ENCODE measurements at places on chromosomes 7 and 10. TPM values are rescaled to one million over a fixed set of nuclear protein-coding genes. Genes with fewer than 3 reads are reported as not detected.

DNA sequence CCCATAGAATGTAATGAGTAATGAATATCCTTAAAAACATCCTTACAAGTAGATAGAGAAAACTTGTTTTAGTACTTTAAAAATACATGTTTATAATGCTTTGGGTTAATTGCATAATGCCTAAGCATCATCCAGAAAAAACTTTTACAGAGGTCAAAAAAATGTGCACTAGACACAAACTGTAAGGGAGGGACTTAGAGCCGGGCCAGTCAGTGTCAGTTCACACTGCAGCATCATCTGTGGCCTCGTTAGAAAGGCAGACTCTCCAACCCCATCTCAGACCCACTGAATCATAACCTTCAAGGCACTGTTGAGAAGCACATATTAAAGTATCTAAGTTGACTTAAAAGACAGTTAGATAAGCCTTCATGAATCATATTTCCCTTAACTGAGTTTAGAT, 230.1 kb upstream of the PRPS1L1 start:
- H3K36me3 ChIP-seq = no peaks in the 10 kb centered on the region
- DNase-seq = peak; percentile 13
- H3K27ac ChIP-seq = no peak overlapping the region
- no peak overlapping the region for H3K4me3 ChIP-seq

GRCh38 chr10:129755158-129755591, 208.9 kb downstream of the EBF3 start:
- no peaks in the 10 kb centered on the region for H3K36me3 ChIP-seq
- no peak overlapping the region for H3K4me3 ChIP-seq
- H3K4me1 ChIP-seq = no peaks in the 10 kb centered on the region
- no peaks in the 10 kb centered on the region for H3K27me3 ChIP-seq
- no peak overlapping the region for H3K27ac ChIP-seq
- DNase-seq = no peak

GRCh38 chr7:115153769-115154477, 232.0 kb downstream of the MDFIC start:
- H3K36me3 ChIP-seq = no peaks in the 10 kb centered on the region
- no peak for DNase-seq
- no peak overlapping the region for H3K4me3 ChIP-seq

DNA sequence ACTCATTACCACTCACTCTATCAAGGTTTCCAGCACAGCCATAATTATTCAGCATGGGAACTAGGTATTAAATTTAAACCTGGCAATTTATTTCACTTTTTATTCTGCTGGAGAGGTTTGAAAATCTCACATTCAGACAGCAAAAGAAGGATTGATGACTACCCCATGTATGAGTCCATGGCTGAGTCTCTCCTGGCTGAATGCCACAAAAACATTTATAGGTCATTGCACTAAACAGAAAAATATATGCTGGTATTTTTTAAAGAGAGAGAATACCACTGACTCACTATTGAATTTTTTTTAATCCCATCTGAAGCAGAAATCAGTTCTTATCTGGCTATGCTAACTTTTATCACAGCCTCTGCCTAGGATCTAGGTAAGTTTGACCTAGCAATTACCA, 336.3 kb downstream of the PPP1R3A start:
- no peaks in the 10 kb centered on the region for H3K27me3 ChIP-seq
- DNase-seq = peak; percentile 37
- H3K36me3 ChIP-seq = no peaks in the 10 kb centered on the region
- H3K4me1 ChIP-seq = peaks cover 7% of the 10 kb centered on the region
- no peak overlapping the region for H3K27ac ChIP-seq
- no peak overlapping the region for H3K4me3 ChIP-seq

GRCh38 chr10:94549221-94549620, 3.6 kb downstream of the HELLS start:
- H3K27me3 ChIP-seq = no peaks in the 10 kb centered on the region
- H3K4me1 ChIP-seq = peaks cover 6% of the 10 kb centered on the region
- no peak for DNase-seq
- H3K27ac ChIP-seq = peak overlapping the region; percentile 38

DNA sequence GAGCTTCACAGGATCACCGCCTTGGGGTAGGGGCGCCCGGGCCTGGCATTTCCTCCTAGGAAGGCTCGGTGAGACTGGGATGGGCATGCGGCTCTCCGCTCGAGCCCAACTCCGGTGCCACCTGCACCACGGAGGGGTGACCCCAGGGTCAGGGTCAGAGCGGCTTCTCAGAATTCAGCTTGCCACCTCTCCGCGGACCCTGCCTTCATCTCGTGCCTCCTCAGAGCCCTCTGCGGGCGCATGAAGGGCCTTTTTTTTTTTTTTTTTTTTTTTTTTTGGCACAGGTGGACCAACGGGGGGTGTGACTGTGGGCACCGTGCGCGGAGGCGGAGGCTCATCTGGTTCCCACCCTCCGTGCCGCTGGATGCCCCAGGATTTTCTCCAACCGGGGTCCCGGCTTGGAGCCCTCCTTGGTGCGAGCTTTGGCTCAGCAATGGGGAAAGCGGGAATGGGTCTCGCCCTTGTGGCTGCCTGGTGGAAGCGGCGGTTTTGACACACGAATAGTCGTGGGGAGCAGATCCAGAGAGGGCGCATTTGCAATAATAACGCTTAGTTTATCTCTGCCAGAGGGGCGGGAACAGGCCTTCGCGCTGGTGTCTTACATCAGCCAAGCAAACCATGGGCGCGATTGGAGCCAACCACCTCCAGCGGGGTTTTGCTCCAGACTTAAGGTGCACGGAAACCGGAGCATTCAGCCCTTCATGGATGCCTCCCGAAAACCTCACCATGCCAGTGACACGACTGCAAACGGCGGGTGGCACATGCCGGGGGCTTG, 5.0 kb upstream of the TNRC18 start:
- H3K27me3 ChIP-seq = no peaks in the 10 kb centered on the region
- H3K36me3 ChIP-seq = peaks cover 35% of the 10 kb centered on the region
- H3K27ac ChIP-seq = peak overlapping the region; percentile 94
- H3K4me3 ChIP-seq = peak overlapping the region; percentile 98
- H3K4me1 ChIP-seq = peaks cover 21% of the 10 kb centered on the region

DNA sequence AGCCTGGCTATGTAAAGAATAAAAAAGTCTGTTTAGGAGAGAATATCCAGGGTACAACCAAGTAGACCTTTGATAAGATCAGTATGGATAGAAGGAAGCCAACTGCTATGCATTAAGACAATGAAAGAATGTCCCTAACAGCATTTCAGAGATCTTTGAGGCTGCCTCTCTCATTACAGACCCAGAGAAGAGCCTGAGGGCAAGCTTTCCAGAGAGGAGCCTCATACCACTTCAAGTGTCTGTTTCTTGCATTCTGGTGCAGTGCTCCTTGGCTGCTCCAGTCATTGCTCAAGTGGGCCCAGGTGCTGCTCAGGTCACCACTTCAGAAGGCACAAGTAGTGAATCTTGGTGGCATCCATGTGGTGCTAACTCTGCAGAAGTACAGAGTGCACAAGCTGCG, 514.0 kb downstream of the PLXDC2 start:
- no peaks in the 10 kb centered on the region for H3K36me3 ChIP-seq
- no peak overlapping the region for H3K27ac ChIP-seq
- DNase-seq = no peak
- H3K4me1 ChIP-seq = no peaks in the 10 kb centered on the region
- H3K27me3 ChIP-seq = no peaks in the 10 kb centered on the region

- no peaks in the 10 kb centered on the region for H3K4me1 ChIP-seq
- peaks cover 93% of the 10 kb centered on the region for H3K36me3 ChIP-seq
- DNase-seq = no peak
- no peak overlapping the region for H3K27ac ChIP-seq
Measured at GRCh38 chr7:99005776-99006175, 127.4 kb downstream of the TRRAP start.

DNA sequence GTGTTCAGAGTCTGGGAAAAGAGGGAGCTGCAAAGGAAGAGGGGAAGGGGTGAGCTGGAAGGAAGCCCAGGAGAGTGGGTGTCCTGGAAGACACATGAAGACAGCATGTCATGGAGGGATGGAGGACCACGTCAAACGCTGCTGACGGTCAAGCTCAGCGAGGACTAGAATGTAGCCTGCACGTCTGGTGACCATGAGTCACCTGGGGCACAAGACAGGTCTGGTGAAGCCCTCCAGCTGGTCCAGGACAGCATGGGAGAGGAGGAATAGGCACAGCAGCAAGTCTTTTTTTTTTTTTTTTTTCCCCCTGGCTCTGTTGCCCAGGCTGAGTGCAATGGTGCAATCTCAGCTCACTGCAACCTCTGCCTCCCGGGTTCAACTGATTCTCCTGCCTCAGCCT, 19.6 kb upstream of the AMZ1 start:
- no peaks in the 10 kb centered on the region for H3K36me3 ChIP-seq
- no peaks in the 10 kb centered on the region for H3K4me1 ChIP-seq
- H3K27me3 ChIP-seq = peaks cover 36% of the 10 kb centered on the region

DNA sequence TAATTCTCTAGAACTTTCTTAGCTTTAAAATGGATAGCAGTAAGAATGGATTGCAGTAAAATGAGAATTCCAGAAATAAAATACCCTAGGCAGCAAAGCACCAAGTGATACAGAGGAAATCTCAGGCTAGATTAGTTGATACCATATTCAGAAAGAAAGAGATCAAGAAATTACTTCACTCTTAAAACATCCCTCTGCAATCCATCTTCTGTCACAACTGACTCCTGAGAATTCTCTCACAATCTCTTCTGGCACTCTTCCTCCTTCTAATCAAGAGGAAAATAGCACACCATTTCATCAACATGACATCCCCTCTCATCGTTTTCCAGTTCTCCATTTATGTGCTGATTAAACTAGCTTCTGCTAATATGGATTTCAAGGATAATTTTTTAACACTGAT, 42.2 kb upstream of the LAMB1 start:
- no peaks in the 10 kb centered on the region for H3K27me3 ChIP-seq
- H3K27ac ChIP-seq = no peak overlapping the region

GRCh38 chr10:129939416-129940275, 24.4 kb downstream of the EBF3 start:
- no peak for DNase-seq
- no peaks in the 10 kb centered on the region for H3K4me1 ChIP-seq
- no peak overlapping the region for H3K4me3 ChIP-seq

DNA sequence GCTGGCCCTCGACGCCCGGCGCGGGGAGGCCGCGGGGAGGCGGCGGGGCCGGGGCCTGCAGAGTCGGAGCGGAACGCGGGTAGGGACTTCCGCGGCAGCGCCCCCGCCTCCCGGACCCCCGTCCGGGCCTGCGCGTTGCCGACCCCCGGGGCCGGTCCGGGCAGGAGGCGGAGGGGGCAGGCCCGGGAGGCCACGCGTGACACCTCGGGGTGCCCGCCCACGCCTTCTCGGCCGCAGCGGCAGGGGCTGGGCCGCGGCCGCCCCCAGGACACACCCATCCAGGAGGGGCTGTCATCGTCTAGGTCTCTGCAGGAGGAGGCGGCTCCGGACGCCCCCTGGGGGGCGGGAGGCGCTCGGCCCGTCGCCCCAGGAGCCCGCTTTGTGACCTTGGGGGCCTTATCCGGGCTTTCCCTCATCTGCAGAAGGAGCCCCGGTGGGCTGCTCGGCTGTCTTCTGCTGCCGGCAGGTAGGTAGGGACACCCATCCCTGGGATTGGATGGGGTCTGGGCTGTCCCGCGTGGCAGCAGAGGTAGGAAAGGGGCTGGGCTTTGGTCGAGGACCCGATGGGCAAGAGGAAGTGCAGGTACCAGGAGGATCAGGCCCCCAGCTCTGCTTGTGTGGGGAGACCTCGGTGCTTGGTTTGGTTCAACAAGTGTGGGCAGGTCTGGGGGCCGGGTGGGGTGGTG, 569 bp downstream of the ZNF316 start:
- peak overlapping the region; percentile 73 for H3K4me3 ChIP-seq
- H3K27me3 ChIP-seq = no peaks in the 10 kb centered on the region
- peak; percentile 21 for DNase-seq
- peak overlapping the region; percentile 70 for H3K27ac ChIP-seq
- peaks cover 16% of the 10 kb centered on the region for H3K4me1 ChIP-seq
- peaks cover 15% of the 10 kb centered on the region for H3K36me3 ChIP-seq

- DNase-seq = peak; percentile 87
- no peak overlapping the region for H3K4me3 ChIP-seq
- H3K4me1 ChIP-seq = peaks cover 21% of the 10 kb centered on the region
- H3K27ac ChIP-seq = peak overlapping the region; percentile 31
- no peaks in the 10 kb centered on the region for H3K27me3 ChIP-seq
Measured at GRCh38 chr7:84237533-84238173, 43.1 kb upstream of the SEMA3A start.

- H3K27me3 ChIP-seq = no peaks in the 10 kb centered on the region
- no peak overlapping the region for H3K27ac ChIP-seq
- H3K36me3 ChIP-seq = peaks cover 14% of the 10 kb centered on the region
Measured at GRCh38 chr7:141649865-141650634, 51.9 kb downstream of the DENND11 start.

GRCh38 chr7:6496842-6497636, 49.3 kb upstream of the DAGLB start:
- H3K36me3 ChIP-seq = no peaks in the 10 kb centered on the region
- H3K27me3 ChIP-seq = no peaks in the 10 kb centered on the region
- no peak overlapping the region for H3K4me3 ChIP-seq
- H3K4me1 ChIP-seq = no peaks in the 10 kb centered on the region

GRCh38 chr7:79502151-79502550, 48.7 kb upstream of the MAGI2 start:
- peaks cover 6% of the 10 kb centered on the region for H3K4me1 ChIP-seq
- H3K4me3 ChIP-seq = no peak overlapping the region
- H3K27me3 ChIP-seq = no peaks in the 10 kb centered on the region
- no peak overlapping the region for H3K27ac ChIP-seq
- H3K36me3 ChIP-seq = no peaks in the 10 kb centered on the region

GRCh38 chr7:104604706-104605105, 276.3 kb downstream of the LHFPL3 start:
- H3K4me1 ChIP-seq = no peaks in the 10 kb centered on the region
- H3K27ac ChIP-seq = no peak overlapping the region
- no peaks in the 10 kb centered on the region for H3K27me3 ChIP-seq
- H3K36me3 ChIP-seq = no peaks in the 10 kb centered on the region

Gene ZNF804B
- total RNA-seq = not detected

Gene HDAC9
- 11.3 TPM for total RNA-seq

Gene CPED1
- total RNA-seq = not detected

Gene ASZ1
- total RNA-seq = not detected

Gene OR2A42
- not detected for total RNA-seq

Gene RAB19
- not detected for total RNA-seq

Gene PARD3
- 70.0 TPM for total RNA-seq

Gene ASB10
- not detected for total RNA-seq

All from MCF 10A (cell line).